SJCRH30 (cell line): ENCODE measurements at places on chromosomes 2 and 18. TPM values are rescaled to one million over a fixed set of nuclear protein-coding genes. Genes with fewer than 3 reads are reported as not detected.

Gene LYG1
- total RNA-seq, result 0.61 and 1.3 TPM in 2 replicates

DNA sequence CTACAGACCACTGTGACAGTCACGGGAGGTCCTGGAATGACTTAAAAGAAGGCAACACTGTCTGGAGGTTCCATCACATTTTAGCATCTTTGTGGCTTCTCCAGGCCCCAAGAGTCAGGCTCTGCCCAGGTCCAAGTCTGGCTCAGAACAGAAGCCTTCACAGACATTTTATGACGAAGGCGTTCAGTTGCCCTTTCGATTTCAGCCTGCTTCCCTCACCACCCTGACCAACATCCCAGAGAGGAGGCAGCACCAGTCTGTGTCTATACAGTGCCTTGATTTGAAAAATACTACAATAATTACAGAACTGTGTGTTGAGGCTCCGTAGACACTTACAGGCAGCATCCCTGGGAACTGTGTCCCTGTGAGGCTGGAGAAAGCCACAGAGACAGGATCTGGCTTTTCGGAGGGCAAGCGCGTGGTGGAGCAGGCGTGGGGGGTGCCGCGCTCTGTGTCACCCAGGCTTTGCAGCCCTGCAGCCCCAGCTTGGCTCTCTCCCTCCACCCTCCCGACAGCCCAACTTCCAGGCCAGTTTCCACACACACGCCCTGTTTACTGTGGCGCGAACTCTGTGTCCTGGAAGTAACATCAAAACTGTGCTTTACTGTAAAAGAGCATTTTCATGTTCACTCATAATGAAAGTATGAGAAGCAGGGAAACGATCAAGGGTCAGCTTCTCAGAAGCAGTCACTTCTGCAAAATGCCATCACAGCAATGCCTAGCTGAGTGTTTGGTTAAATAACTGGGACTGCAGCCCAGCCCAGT is 153.5 kb upstream of the ALKAL2 start:
- DNase-seq, result no peak

- DNase-seq, result no peak
Measured at GRCh38 chr2:9408641-9409151, 14.6 kb downstream of the ITGB1BP1 start.

GRCh38 chr2:44168681-44169154 is at the start of gene PPM1B:
TSS of gene PPM1B (plus strand) at chr2:44168875. CDS start at chr2:44201200, 32,325 bp downstream.
- no peak for DNase-seq

DNA sequence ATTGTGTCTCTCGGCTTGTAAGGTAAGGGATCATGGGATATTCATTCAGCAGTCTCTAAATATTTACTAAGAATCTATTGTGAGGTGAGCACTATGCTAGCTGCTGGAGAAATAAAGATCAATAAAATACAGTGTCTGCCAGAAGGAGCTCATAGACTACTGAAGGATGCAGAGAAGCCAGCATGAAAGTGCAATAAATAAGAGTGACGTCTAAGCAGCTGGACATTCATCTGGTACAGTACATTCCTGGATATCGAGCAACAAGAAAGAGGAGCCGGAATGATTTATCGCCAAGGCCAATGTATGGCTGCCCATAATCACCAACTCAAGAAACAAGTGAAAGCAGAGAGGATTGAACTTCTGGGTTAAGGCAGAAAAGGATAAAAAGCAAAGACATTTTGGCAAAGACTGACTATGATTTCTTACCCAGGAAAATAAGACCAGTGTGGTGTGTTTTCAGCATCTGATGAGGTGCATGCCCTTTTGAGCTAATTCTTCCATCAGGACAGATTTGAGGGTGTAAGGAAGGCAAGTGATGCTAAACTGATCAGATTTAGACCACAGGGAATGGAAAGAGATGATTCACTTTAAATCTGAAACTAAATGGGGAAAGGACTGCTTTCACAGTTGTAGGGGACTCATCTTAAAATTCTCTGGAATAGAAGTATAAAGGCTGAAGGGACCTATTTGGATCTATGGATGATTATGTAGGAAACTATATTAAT is 18.7 kb upstream of the LMAN1 start:
- no peak for DNase-seq

DNA sequence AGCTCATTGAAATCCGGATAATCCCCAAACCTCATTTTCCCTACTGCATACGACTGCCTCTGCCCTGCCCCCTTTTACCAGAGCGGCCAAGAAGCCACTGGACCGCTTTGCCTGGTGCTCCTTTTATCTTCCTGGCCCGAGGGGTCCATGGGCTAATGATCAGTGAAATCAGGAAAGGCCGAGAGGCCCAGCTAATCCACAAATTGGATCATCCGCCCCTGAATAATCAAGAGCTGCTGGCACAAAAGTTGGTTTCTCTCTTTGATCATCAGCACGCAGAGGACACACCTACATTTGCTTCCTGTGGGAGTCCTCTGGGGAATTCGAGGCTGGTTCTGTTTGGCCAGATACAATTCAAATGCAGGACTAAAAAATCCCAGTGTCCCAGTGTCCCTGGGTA is 144.5 kb downstream of the INSIG2 start:
- DNase-seq, result no peak

DNA sequence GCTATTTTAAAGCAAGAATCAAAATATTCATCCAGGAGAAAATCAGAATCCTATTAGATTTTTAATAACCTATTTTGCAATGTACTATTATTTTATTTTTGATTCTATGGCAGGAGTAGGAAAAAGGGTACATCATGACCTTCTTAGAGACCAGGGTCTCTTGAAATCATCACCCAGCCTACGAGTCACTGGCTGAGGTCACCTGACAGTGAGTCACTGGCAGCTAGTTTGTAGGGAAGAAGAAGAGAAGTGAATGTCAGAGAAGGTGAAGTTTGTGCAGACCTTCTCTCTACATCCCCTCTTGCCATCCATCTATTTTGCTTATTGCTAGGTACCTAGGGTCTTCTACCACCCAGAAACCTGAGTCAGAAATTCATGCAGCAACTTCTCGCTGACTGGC is 144.2 kb downstream of the ALK start:
- DNase-seq, result no peak

GRCh38 chr2:29014811-29015421 is 33.8 kb downstream of the TOGARAM2 start:
- peak; percentile 62 for DNase-seq
